ENCODE measurements at places on chromosomes 4 and X. TPM values are rescaled to one million over a fixed set of nuclear protein-coding genes. Genes with fewer than 3 reads are reported as not detected.

GRCh38 chr4:1846580-1846979 lies 9.4 kb downstream of the LETM1 start:
- no peak for DNase-seq

GRCh38 chr4:111266937-111267336 lies 644.1 kb upstream of the PITX2 start:
- no peak for DNase-seq

DNA sequence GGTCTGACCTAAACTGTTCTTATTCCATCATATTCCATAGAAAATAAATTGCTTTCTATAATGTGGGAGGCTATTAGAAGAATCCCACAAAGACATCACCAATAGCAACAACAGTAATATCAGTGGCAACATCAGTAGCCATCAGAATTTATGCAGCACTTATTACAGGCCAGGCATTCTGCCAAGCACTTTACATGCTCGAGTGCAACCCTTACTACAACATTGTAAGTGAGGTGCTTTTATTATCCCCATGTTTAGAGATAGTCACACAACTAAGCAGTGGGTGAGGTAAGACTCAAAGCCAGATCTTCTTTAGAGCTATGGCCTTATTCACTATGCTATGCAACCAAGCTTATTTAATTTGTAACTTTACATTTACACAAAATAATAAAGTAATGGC lies 317.1 kb upstream of the BMP3 start:
- DNase-seq: no peak

DNA sequence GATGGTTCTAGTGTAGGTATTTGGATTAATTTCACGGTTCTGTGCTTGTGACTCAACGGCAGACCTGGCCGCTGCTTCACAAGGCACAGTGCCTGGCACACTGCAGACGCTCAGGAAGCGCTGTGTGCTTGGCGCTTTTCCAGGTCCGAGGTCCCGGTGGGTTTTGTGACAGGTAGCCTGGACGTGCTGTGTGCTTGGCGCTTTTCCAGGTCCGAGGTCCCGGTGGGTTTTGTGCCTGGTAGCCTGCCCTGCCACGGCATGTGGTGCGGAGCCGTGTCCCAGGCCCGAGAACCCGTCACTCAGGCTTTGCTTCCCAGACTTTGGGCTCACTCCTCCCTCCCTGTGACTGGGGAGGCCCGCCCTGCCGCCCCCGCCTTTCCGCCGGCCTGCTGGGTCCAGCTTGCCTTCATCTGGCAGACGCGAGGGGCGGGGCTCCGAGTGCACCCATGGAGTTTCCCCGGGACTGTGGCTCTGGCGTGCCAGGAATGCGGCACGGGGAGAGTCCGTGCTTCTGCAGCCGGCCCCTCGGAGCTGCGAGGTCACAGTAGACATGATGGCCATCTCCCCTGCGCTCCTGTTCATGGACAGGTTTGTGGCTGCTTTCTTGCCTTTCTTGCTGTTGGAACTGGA lies 44.2 kb downstream of the TBC1D14 start:
- DNase-seq: peak; percentile 86

- no peak for DNase-seq
Measured at GRCh38 chr4:41197495-41197894, 16.8 kb downstream of the APBB2 start.

GRCh38 chrX:23953908-23954269 lies 46.1 kb downstream of the CXorf58 start:
- no peak for DNase-seq

GRCh38 chr4:123338715-123339114 lies 57.9 kb upstream of the SPRY1 start:
- no peak for DNase-seq

DNA sequence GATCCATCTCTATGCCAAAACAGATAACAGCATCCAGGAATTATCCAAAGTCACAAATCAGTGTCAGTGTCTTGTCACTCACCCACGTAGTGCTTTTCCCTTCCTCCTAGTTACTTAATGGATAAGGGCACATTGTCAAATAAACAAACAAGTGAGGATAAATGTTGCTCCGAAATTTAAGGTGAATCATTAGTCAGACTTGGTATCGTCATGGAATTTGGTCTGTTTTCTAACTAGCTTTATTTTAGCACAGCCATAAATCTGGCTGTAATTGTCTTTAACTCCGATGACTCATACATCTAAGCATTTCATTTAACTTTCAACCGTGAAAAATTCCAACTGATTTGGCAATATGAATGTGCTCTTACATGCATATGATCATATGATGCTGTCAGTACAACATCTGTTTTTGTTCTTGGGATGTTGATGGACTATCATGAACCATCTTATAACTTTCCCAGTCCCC lies 83.3 kb downstream of the SNCA start:
- no peak for DNase-seq

DNA sequence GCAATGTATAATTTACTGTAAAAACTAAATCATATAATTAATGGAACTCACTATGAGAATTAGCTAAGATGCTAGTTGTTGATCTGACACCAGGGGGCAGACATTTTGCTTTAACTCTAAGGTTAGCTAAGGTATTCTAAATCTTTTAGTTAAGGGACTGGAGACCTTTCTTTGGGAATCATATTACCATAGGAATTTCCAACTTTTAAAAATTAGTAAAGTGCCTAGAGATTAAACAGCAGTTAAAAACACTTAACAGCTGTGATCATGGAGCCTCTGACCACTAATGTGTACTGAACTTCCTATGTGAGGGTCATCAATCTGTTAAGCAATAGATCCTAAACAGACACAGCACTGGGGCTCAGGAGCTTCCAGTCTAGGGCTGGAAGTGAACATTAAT lies 226.6 kb downstream of the NSUN7 start:
- DNase-seq: no peak

DNA sequence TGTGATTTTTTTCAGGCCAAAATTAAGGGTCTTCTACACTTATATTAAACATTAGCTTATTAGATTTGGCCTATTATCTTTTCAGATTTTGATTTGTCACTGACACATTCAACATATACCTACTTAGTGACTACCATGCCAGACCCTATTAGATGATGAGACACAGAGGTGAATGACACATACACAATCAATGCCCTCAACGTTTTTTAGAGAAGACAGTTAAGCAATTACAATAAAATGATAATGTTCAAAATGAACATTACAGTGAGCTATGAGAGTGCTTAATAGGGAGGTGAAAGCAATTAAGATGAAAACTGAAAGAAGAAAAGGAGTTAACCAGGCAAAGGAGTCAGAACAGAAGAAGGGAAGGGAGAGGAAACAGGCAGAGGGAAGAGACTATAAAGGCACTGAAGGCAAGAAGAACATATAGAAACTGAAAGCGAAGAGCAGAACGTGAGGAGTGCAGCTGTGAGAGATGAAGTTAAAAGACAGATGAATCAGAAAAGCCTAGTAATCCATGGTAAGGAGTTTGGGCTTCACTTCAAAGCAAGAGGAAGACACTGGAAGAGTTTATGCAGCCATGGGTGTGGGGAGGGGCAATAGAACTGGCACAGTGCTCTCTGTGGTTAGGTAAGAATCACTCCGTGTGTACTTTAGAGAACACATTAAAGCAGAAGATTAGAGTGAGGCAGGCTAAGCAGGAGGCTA lies 119.0 kb downstream of the REELD1 start:
- DNase-seq: no peak

DNA sequence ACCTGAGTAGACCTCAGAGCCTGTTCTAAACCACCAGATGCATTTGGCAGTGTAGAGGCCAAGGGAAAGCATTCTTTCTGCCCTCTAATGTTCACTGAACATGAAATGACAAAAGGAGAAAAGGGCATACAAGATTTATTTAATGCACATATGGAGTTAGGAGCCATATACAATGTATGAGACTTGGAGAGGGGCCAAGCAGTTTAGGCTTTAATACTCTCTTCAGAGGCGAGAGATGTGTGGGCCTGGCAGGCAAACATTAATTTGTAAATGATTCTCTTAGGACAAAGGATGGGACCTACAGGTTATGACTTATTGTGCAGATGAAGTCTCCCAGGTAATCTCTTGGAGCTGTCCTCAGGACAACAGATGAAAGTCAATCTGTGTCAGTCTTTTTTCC lies 631.9 kb downstream of the ADGRL3 start:
- DNase-seq: no peak

GRCh38 chr4:150817804-150818528 lies 197.1 kb downstream of the LRBA start:
- DNase-seq: no peak

DNA sequence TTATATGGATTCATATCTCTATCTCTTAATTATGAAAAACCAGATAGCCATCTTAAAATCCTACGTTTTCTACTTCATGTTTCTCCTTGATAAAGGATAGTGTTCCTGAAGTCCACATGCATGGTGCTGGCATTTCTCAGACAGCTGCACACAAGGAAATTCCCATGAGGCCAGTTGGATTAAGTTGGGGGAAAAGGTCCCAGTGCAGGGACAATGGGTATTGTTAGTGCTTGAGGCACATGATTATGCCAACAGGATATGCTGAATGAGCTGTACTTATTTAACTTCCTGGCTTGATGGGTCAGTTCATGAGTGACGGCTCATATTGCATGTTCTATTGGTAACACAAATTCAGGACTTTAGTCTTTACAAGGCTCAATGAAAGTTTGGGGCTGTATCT lies 913.9 kb upstream of the NDST4 start:
- DNase-seq: no peak

GRCh38 chrX:123337886-123338639 lies 154.0 kb downstream of the GRIA3 start:
- no peak for DNase-seq

GRCh38 chrX:63755892-63756291 lies 29.1 kb downstream of the ARHGEF9 start:
- DNase-seq: no peak

DNA sequence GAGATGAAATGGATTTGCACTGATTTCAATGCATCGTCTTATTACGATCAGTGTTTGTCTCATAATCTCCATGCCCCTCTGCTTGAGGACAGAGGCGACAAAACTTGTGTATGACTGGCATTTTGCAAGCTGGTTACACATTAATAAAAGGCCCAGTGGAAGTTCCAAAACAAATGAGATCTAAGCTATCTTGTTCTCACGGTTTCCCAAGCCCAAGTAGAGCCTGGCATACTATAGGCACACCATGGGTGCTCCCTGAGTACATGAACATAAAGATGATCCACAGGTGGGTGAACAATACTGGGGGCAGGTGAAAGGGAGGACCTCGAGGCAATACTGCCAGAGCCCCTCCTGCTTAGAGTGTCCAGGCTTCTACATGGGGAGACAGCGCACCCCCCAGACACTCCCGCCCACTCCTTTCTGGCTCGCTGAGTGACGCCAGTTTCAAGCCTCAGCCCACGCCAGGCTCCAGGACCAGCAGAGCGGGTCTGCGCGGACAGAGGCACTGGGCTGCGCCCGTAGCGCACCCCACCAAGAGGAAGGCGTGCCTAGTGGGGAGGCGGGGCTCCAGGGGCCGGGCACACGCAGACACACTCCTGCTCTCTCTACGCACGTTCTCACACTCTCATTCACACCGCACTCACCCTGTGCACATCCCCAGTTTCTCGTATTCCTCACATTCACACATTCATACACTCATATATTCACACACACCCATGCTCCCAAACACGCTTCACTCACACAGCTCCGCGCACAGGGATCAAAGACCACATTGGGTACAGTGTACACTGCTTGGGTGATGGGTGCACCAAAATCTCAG lies 8.9 kb upstream of the GSX2 start:
- no peak for DNase-seq

DNA sequence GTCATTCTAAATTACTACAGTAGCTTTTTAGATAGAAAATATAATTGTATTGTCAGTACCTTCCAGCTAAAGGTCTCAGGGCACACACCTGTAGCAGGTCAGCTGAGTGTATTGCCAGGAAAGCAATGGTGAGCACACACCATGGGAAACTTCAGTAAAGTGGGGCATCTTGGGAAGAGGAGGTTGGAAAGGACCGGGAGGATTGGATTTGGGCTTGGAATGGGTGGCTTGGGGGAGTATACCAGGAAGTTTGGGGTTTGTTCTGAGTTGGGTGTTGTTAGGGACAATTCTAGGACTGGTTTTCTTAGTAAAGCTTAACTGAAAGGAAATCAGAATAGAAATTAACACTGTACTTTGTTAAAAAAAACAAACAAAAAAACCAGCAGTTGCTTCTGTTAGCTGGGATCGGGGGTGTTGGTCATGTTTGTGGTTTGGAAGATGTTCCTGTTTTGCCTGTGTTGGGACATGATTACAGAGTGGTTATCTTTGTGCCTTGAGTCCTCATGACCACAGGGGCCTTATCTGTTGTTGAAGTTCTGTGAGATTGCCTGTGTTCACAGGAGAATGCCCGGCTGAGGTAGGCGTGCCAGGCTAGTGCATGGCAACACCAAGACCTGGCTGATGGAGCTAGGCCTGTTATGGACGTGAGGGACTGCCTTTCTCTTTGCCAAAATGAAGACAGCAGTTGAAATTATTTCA lies 35.1 kb downstream of the PRIMPOL start:
- DNase-seq: no peak

GRCh38 chr4:100017637-100018310 lies 67.7 kb upstream of the H2AZ1 start:
- no peak for DNase-seq

GRCh38 chr4:111360906-111361305 lies 738.0 kb upstream of the PITX2 start:
- DNase-seq: no peak

GRCh38 chrX:135454816-135455215 lies 33.1 kb downstream of the SMIM10L2A start:
- DNase-seq: no peak

- no peak for DNase-seq
Measured at GRCh38 chrX:31366041-31366440, 294.2 kb upstream of the FTHL17 start.

- no peak for DNase-seq
Measured at GRCh38 chrX:150084496-150085229, 146.4 kb upstream of the EOLA2 start.

Gene ZNF41
- 12.1 TPM for total RNA-seq

Gene CD38
- 4.9 TPM for total RNA-seq

Gene CXCL6
- 0.44 TPM for total RNA-seq

Gene EPGN
- 1.8 TPM for total RNA-seq
